ENCODE measurements at places on chromosomes 11 and 22.

DNA sequence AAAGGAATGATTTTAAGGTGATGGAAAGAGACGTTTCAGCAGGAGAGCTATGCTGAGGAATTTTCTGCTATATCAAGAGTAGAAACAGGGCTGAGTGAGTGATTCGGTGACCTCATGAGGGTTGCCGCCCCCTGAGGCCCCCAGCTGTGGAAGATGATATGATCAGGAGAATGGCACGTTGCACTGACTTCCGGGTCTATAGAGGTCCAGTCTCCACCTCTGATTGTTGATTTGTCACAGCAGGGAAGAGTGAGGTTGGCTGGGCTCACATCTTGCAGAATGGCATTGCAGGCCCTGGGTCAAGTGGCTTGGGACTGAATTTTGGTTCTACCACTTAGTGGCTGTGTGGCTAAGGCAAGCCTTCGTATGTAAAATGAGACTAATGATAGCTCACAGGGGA lies 205.1 kb downstream of the SNX19 start:
- DNase-seq: no peak

DNA sequence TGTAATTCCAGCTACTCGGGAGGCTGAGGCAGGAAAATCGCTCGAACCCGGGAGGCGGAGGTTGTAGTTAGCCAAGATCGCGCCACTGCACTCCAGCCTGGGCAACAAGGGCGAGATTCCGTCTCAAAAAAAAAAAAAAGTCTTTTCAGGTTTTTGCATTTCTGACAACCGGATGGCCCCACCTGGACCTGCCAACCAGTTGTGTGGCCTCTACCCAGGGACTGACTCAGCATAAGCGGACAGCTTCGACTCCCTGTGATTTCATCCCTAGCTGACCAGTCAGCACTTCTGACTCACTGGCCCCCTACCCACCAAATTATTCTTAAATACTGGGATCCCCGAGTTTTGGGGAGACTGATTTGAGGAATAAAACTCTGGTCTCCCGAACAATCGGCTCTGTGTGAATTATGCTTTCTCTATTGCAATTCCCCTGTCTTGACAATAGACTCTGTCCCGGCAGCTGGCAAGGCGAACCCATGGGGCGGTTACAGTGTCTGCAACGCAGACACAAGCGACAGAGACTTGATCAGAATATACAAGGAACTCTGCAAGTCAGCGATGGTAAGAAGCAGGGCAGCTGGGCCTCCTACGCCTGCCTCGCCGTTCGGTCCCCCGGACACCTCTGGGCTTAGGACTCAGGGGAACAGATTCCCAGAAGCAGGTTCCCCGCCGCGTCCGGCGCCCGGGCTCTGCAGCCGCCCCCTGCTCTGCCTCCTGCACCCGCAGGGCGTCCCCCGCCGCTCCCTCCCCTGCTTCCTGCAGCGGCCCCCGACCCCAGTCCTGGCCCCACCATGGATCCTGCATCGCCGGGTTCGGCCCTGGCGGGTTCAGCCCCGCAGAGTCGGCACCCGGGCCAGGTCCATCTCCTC lies 741 bp upstream of the TALDO1 start:
- DNase-seq: peak; percentile 24

- no peak for DNase-seq
Observed at GRCh38 chr11:107018219-107018901, at the start of gene GUCY1A2. GUCY1A2 (minus strand) TSS chr11:107018476; CDS start chr11:107018055, 421 bp downstream.

DNA sequence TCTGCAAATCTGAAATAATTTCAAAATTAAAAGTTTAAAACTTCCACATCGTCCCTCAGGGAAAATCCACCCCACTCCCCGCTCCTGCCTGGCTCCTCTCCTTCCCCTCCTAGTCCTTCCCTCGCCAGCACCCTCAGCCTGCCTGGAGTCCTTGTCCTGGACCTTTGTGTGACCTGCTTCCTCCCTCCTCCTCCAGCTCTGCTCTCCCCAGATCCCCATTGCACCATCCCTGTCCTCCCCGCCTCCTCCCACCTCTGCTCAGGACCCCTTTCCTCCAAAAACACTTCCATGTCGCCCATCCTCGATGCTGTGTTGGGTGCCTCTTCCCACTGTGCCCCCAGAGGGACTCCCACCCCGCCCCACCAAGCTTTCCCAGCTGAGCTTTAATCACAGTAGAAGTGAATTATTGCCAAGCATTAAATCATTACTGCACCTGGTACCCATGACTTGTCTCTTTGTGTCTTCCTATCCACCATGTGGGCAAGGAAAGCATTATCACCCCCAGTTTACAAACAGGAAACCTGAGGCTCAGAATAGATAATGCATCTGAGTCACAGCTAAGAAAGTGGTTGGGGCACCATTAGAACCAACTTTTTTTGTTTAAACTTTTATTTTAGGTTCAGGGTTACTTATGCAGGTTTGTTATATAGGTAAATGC lies 2.4 kb upstream of the ZP1 start:
- DNase-seq: no peak

- peak; percentile 52 for DNase-seq
Observed at GRCh38 chr11:66100272-66101065, 30.4 kb downstream of the PACS1 start.

- no peak for DNase-seq
Observed at GRCh38 chr11:17552041-17552355, 4.9 kb downstream of the OTOG start.

DNA sequence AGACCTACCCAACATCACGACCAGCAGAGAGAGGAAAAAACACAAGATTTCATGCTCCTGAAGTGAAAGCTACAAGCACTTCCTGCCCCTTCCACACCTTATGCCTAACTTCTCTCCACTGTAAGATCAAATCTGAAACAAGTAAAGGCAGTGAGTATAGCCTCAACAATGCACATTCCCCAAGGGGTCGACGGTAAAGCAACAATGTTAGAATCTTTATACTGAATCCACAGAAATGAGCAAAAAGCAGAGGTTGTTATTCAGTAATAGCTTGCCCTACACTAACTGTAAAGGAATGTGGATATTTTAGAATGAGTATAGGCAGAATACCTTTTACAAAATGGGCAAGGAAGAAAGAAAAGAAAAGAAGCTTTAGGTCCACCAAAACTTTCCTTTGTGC lies 15.6 kb downstream of the ARFGAP3 start:
- no peak for DNase-seq

DNA sequence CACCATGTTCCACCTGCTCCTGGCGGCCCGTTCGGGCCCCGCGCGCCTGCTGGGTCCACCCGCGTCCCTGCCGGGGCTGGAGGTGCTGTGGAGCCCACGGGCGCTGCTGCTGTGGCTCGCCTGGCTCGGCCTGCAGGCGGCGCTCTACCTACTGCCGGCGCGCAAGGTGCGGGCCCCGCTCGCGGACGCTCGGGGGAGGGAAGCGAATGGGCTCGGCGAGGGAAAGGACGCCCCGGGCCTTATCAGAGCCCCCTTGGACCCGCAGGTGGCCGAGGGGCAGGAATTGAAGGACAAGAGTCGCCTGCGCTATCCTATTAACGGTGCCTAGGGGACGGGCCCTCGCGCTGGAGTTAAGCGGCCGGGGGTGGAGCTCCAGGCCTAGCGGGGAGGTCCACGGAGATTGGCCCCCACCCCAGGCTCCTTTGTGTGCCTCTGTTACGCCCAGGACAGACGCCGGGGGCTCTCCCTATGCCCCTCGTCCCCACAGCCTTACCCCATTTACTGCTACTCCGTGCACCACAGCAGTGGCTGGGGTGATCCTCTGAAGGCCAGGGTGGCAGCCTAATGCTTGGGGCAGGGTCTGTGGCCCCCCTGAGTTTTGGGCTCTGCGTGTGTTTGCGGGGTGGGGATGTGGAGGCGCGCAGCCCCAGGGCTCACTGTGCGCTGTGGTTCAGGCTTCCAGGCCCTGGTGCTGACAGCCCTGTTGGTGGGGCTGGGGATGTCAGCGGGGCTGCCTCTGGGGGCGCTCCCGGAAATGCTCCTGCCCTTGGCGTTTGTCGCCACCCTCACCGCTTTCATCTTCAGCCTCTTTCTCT lies 1.1 kb downstream of the TM7SF2 start:
- DNase-seq: peak; percentile 25

GRCh38 chr11:119749006-119749565 lies 20.1 kb upstream of the NECTIN1 start:
- no peak for DNase-seq

DNA sequence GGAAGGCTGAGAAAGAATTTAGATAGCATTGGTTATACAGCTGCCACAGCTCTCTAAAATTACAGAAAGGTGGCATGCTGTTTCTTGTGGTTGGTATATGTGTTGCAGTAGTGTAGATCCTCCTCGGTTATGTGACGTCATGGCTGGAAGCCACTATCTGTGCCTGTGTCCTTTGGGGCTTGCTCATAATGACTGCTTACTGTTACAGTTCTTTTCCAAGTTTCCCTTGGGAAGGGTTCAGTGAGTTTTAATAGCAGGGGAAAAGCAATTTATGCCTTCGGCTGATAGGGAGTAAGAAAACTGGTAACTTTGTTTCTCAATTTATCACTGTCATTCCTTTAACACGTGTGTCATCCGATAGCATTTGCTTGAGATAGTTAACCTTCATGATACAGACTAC lies 47.2 kb downstream of the POLD3 start:
- DNase-seq: no peak

- DNase-seq: no peak
Observed at GRCh38 chr22:42960531-42961399, 54.2 kb downstream of the PACSIN2 start.

- DNase-seq: no peak
Observed at GRCh38 chr11:83069441-83070043, 2.2 kb downstream of the RAB30 start.

- DNase-seq: no peak
Observed at GRCh38 chr22:46107089-46107664, 43.1 kb upstream of the PPARA start.

All from GF-D8 (cell line).